Effector memory CD8-positive, alpha-beta T cell (primary cell): ENCODE measurements at places on chromosomes 12 and 14.

GRCh38 chr14:75242546-75243273 lies 35.9 kb upstream of the FOS start:
- no peak for DNase-seq

GRCh38 chr14:104187121-104187889 lies 48.9 kb downstream of the KIF26A start:
- DNase-seq, result no peak

DNA sequence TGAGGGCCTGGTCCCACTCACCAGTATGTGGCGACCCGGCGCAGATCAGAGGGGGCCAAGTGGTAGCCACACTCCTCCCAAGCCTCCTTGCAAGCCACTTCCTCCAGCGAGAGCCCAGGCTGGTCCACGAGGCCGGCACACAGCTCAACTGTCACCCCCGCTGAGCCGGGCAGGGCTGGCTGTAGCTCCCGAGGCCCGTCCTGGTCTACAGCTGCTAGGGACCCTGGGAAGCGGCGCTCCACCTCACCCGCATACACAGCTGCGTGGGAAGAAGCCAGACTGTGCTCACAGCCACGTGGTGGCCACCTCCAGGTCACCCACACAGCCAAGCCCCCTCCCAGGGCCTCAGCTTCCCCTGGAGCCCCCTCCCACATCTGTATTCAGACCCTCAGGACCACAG lies 4.6 kb downstream of the NUDT14 start:
- no peak for DNase-seq

- no peak for DNase-seq
Observed at GRCh38 chr14:24574206-24574774, 1.8 kb downstream of the CTSG start.

DNA sequence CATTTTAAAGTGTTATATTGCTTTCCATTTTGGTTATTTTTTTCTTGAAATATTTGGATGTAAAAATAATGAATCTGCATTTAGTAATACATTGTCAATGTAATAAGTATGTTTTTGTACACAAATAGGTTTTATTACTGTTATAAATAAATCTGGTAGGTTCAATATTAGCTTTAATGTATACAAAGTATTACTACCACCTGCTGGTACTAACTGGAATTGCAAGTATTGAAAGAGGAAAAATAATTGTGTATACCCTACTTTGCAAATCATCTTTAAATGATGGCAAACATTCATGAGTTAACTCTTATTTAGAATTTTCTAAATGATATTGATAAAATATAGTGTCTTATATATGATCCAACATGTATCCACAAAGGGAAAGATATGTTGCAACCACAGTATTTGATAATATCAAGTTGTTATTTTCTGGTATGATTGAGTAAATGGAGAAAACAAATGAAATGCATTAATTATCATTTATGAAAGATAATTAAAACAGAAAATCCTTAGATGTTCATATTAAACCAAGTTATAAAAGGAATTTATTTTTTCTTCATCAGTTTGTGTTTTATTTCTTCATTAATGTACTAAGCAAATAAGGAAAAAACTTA lies 3.2 kb downstream of the OR4K2 start:
- no peak for DNase-seq

GRCh38 chr12:482061-482460 lies 22.3 kb downstream of the B4GALNT3 start:
- no peak for DNase-seq

GRCh38 chr14:98181768-98182167 lies 1090.2 kb downstream of the BCL11B start:
- DNase-seq, result no peak

GRCh38 chr12:122013791-122014590 lies 7.7 kb upstream of the BCL7A start:
- no peak for DNase-seq

- DNase-seq, result no peak
Observed at GRCh38 chr12:10171973-10172728, at the start of gene OLR1. TSS of gene OLR1 (minus strand) at chr12:10172132. CDS start at chr12:10172077, 55 bp downstream.

GRCh38 chr12:69658203-69658602 lies 40.9 kb downstream of the BEST3 start:
- DNase-seq, result no peak

GRCh38 chr12:91189516-91189915 lies 6.9 kb upstream of the DCN start:
- DNase-seq, result no peak

DNA sequence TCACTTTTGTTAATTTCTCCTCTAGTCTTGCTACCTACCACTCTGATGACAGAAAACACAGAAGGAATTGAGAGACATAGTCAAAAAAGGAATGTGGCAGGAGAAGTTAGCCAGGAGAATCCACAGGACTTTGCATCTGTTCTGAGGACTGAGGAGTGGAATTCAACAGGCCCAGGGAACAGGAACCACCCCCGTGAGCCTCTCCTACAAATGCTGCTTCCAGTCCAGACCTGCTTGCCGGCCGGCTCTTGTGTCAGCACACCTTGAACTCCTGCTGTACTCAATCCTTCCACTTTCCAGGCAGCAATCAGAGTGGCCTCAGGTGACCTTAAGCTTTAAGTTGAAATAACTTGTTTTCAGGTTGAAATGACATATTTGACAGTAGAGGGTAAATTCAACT lies 903.1 kb downstream of the BCL11B start:
- DNase-seq, result no peak

DNA sequence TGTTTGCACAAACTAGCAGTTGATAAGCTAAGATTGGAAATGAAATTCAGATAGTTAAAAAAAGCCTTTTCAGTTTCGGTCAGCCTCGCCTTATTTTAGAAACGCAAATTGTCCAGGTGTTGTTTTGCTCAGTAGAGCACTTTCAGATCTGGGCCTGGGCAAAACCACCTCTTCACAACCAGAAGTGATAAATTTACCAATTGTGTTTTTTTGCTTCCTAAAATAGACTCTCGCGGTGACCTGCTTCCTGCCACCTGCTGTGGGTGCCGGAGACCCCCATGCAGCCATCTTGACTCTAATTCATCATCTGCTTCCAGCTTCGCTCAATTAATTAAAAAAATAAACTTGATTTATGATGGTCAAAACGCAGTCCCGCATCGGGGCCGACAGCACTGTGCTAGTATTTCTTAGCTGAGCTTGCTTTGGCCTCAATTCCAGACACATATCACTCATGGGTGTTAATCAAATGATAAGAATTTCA lies 335.6 kb downstream of the TMEM121 start:
- DNase-seq, result no peak

DNA sequence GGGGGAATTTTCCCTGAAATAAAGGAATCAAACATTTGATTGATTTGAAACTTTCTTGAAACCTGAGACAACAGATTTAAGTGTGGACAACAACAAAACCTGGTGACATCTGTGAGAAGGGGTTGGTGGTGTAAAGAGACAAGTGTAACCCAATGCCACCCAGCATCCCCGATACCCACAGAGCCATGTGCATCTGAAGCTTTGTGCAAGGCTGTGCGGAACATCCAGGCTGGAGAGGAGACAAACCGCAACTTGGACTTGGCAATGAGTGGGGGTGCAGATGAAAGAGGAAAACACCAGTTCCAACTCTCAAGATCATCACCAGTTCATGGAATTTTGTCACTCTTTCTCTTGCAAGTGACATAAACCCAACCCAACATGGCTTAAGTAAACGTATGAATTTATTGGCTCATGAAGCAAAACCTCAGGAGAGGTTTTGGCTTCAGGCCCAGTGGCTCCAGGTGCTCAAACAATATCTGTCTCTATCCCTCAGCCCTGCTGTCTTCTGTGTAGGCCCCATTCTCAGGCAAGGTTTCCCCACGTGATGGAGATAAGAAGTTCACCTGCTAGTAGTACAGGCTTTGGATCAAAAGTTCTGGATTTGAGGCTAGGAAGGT lies 55.2 kb upstream of the NTF3 start:
- no peak for DNase-seq

DNA sequence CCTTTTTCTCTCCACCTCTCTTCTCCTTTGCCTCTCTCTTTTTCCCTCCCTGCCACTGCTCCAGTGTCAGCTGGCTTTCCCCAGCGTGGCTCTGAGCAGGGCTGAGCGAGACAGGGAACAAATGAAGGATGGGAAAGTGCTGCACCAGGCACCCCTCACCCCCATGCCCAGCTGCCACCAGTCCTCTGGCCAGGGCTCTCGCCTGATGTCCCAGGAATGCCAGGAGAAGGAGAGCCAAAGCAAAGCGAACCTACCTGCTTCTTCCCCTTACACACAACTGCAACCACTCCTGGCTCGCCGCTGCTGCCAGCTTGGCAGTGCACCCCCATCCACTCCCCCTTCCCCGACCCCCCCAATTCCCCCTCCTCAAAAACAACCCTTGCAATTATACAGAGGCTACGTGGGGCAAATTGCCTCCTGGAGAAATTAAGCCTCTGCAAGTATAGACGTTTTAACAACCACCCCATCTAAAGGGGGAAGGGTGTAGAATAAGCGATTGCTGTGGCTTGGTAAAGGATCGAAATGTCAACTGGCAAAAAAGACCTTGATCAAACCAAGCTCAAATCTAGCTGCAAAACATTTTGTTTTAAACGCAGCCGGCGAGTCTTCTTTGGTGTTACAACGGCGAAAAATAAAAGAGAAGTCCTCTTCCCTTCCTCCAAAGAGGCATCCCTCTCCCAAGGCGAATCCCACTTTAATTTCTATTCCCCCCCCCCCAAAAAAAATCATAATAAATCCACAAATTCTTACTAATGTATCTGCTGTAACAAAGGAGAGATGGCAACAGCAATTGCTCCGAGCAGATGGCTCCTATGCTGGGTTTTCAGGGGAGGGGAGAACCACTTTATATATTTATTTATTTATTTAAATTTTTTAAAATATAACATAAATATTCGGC lies 2.9 kb downstream of the BCL11B start:
- DNase-seq, result no peak

GRCh38 chr14:99950181-99950580 lies 115.0 kb upstream of the EVL start:
- DNase-seq, result no peak

GRCh38 chr14:41549821-41550607 lies 56.7 kb upstream of the LRFN5 start:
- DNase-seq, result no peak

DNA sequence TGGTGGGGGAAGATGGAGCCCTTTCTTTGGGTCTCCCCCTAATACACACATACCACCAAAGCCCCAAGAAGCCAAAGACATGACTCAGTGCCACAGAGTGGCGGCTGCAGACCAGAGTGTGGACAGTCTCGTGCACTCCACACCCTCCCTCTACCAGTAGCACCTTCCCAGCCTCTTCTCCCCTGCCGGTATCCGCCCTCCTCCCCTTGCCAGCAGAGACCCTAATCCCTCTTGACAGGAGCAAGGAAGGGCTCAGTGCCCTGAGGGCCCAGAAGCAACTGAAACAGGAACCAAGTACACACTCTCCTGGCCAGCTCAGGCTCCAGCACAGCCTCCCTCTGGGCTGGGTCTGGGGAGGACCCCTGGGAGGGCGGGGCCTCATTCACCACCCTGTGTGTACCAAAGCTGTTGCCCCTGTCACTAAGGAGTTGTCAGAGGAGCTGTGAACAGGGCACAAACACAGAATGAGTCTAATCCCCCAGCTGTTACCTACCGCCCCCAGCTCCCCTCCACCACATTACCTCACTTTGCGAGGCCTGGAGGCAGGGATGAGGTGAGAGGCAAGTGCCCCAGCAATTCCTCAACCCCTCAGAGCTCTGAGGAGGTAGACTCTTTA lies 8.2 kb downstream of the SPRYD3 start:
- DNase-seq, result no peak

- no peak for DNase-seq
Observed at GRCh38 chr12:42679466-42679865, 89.9 kb upstream of the PRICKLE1 start.

DNA sequence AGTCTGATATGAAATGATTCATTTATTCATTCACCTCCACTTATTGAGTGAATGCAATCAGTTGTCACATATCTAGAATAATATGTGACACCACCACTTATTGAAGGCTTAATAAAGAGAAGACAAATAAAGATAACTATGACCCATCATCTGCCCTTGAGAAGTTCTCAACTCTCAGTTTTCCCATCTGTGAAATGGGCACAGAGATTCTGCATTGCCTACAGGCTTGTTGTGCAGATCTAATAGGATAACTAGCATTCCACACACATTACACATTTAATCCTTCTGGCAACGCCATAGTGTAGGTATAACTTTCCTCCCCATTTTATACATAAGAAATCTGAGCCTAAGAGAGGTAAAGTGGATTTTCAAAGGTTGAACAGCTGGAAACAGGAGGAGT lies 84.2 kb upstream of the FICD start:
- DNase-seq, result no peak

GRCh38 chr12:108605000-108605689 lies 7.3 kb upstream of the TMEM119 start:
- DNase-seq, result no peak

DNA sequence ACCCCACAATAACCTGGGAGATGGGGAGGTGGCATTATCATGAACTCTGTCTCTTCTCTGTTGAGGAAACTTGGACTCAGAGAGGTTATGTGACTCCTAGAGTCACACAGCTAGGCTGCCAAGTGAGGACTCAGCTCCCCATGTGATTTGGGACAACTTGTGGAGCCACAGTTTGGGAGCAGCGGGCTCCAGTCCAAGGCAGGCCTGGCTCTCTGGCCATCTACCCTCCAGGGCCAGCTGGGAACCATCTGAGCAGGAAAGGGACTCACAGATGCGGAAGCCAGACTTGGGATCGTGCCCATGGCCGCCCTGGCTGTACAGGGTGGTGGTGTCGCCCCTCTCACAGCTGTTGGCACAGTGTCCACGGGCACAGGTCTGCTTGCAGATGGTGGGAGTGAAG lies 59.1 kb downstream of the ISCA2 start:
- no peak for DNase-seq

DNA sequence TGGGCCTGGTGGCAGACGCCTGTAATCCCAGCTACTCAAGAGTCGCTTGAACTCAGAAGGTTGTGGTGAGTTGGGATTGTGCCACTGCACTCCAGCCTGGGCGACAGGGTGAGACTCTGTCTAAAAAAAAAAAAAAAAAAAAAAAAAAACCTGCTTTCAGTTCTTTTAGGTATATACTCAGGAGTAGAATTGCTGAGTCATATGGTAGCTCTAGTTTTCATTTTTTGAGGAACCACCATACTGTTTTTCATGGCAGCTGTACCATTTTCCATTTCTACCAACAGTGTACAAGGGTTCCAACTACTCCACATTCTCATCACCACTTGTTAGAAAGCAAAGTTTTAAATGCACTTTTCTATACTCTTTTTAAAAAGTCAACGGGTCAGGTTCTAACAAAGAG lies 119.8 kb downstream of the DPF3 start:
- no peak for DNase-seq

DNA sequence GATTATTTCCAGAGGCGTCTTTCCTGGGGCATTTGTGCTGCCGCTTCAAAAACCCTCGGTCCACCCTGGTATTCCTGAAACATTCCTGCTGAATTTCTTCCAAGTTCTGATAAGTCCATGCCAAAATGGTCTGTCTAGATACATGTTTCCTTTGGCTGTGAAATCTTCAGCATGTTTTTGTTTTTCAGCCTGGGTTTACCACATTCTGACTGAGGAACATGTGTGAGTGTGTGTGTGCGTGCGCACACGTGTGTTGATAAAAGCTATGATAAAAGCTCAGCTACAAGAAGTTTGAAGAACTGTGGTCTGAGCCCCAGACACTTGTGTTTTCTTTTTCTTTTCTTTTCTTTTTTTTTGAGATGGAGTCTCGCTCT lies 22.4 kb downstream of the ANKRD9 start:
- DNase-seq, result no peak

- no peak for DNase-seq
Observed at GRCh38 chr12:19872621-19873540, 433.6 kb downstream of the AEBP2 start.
